ENCODE measurements at places on chromosomes 6 and 20.
A peak's percentile ranks its signal among the peaks of the same experiment; 100 is the strongest.

- no peak for DNase-seq
Observed at GRCh38 chr20:25690427-25690826, 6.2 kb downstream of the ZNF337 start.

- no peak for DNase-seq
Observed at GRCh38 chr6:154143753-154144152, 104.7 kb downstream of the OPRM1 start.

DNA sequence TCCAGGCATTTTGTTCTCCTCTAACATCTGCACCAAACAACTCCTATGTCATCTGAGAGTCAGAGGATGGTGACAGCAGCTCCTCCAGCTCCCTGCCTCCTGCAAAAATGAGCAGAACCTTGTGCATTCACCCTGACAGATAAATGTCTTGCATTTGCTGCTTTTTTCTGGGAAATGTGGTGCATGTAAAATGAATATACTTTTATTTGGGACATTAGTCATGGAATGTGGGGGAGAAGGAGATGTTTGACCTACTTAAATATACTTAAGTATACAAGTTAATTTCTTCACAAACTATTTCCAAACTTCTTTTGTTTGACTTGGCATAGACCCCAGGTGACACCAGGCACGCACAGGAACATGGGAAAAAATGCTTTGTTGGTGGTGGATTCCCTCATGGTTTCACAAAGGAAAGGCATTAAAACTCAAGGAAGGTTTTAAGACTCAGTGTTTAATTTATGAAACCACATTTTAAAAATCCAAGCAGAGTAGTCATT is 181.8 kb upstream of the MCHR2 start:
- peak; percentile 90 for DNase-seq

DNA sequence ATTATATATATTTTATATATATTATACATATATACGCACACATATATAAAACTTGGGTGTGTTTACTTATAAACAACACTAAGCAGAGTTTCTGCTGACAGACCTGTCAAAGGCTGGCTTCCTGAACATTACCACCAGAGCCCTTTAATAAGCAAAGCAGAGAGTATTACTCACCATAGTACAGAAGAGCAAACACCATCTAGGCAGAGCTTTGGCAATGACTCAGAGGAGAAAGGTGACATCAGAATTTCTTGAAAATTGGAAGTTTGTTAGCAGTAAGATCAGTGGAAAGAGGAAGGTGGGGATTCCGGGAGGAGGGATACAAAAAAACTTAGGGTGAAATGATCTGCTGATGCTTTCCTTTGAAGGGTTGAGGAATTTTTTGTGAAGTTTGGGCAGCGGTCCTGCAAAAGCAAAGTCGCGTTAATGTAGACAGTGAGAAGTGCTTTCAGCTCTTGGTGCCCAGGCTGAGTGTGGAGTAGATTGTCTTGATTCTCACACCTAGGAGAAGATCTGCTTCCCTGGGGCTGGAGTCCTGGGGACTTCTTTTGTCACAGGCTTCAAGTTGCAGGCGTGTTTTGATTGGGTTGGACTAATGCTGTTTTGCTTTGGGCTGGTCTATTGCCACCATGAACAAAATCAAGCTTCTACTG is 109.6 kb upstream of the BACH2 start:
- DNase-seq = peak; percentile 86

DNA sequence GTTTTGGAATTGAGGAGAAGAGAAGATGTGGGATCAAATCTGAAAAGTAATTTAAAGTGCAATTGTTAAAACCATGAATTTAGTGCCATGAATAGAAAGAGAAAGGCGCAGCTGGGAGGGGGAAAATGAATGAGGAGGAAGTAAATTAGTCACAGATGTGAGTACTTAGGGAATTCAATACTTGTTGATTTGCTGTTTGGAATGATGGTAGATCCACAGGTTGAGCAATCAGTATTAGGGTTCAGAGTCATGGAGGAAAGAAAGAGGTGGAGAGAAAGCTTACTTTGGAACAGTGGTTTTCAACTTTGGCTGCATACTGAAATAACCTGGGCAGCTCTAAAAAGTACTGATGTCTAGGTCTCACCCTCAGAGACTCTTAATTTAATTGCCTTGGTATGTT is 229.7 kb upstream of the ASCC3 start:
- peak; percentile 11 for DNase-seq
